Brain pericyte (primary cell): ENCODE measurements at places on chromosomes 1 and 21.

GRCh38 chr1:201648066-201648906 lies 109.4 kb downstream of the NAV1 start:
- DNase-seq: no peak

DNA sequence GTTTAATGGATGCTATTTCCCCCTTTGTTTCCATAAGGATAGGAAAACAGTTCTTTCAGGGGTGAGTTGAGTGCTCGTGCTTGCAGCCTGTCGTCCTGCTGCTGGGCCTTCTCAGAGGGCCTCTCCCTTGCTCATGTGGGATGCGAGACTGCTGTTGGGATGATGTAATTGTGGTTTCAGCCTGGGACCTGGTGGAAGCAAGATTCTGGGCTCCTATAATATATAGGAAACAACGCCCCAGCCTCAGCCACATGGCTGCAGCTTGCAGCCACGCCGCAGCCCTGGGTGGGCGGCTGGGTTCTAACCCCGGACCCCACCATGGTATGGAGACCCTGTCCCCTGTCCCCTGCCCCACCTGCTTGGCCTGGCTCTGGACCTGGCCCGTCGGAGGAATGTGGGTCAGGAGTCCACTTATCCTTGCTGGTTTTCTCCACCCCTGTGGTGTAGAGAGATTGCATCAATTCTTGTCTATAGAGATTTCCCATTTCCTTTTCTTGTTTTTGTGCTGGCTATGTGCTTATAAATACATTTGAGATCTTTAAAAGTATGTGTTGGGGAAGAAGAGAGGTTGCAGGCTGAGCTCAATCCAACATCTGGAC lies 357.8 kb downstream of the SIPA1L2 start:
- DNase-seq: no peak

DNA sequence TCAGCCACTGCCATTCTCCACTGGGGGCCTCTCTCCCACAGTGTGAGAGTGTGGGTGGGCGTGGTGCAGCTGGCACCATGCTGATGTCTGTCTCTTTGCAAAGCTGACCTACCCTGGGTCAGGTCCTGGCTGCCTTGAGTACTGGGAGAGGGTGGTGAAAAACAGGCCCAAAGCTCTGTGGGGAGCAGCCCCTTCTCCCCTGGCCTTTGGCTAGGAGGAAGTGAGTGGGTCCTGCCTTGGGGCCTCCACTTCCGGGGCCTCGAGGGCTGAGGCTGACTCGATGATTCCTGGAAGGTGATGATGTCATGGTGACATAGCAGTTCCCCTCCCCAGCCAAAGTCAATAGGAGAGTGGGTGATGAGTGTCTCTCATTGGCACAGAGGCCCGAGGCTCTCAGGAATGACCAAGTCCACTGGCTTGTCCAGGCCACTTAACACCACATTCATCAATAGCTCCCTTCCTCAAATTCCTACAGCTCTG lies 53.0 kb downstream of the IER5 start:
- DNase-seq: no peak

DNA sequence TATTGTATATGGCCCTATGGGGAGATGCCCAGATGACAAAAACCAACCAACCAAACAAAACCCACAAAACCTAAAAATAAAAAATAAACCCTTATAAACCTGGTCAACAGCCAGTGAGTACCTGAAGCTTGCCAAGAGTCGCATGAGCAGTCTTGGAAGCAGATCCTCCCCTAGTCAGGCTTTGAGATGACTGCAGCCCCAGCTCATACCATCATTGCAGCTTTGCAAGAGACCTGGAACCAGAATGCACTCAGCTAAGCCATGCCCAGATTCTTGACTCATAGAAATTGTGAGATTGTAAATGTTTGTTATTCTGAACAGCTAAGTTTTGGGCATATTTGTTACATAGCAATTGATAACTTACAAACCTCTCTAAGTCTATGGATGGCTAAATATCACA lies 326.8 kb downstream of the HLX start:
- no peak for DNase-seq

DNA sequence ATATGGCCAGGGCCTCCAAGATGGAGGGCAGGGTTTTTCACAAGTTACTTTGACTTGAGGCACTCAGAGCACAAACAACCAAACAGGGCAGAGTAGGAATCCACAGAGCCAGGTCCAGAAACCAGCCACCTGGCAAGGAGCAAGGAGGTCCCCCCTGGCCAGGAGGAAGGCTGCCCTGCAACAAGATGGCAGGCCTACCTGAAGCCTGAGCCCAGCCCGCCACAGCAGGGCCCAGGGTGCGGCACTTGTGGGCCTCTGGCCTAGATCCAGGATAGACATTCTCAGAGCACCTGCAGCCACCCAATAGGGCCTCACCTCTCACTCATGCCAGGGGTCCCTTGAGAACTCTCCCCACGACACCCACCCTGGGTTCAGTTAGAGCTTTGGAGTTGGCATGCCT lies 11.5 kb downstream of the SH3BGRL3 start:
- DNase-seq: no peak

DNA sequence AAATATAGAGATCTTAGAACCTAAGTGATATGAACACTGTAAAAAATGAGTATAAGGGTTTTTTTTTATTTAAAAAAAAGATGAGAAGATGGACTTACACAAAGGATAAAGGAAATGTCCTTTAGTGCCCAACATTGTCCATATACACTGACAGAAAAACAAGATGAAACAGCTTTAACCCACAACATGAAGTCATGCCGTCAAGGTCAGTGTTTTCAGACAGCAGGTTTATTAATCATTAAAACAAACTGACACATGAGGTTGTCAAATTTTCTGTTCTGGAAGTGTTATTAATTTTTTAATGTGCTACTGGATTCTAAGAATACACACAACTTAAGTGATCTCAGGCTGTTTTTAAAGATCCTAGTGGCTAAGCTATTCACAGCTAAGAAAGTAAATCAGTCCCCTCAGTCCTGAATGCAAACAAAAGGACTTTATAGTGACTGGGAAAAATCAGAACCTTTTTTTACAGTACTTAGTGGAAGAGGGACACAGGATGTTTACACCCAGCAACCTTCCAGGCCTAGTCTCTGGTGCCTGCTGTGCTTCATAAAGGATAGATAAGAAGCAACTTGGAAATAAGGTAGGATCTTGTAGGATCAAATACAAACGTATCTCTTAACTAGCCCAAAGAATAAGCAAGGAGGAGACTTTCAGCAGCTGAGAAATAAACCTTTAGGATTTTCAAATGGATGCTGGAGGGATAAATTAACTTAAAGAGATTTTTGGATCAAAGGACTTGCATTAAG lies 21.9 kb upstream of the PKN2 start:
- no peak for DNase-seq

GRCh38 chr1:125118147-125118993 lies 3933.6 kb downstream of the SRGAP2C start:
- no peak for DNase-seq

DNA sequence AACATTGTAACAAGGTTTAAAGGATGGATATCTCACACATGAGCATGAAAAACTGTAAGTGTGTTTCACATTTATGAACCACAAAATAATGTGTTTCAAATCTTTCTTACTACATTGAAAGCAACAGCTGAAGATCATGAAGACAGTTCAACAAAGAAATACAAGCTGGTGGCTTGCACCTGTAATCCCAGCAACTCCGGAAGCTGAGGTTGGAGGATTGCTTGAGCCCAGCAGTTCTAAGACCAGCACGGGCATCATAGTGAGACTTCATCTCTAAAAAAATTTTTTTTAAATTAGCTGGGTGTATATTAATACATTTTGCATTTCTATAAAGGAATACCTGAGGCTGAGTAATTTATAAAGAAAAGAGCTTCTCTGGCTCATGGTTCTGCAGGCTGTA lies 27.1 kb upstream of the C1orf198 start:
- DNase-seq: no peak

- no peak for DNase-seq
Observed at GRCh38 chr1:38071312-38072256, 25.0 kb upstream of the POU3F1 start.

- no peak for DNase-seq
Observed at GRCh38 chr1:100184536-100184935, 6.5 kb upstream of the LRRC39 start.

DNA sequence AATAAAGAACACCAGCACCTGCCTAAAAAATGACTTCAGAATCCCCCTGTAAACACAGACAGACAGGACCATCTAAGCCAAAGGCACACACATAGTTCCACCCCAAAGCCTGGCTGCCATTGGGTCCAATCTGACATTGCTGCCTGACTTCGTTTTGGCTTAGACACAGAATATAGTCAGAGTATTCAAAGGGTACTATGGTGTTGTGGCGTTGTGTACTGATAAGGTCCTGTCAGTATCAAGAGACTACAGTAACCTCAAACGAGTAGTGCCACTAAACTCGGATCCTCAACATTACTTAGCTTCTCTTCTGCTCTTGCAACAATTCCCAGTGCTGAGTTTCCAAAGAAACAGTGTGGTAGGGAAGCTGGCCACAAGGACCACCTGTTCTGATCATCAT lies 169.3 kb upstream of the NR5A2 start:
- no peak for DNase-seq

- no peak for DNase-seq
Observed at GRCh38 chr1:54516249-54516920, 31.6 kb upstream of the ACOT11 start.

DNA sequence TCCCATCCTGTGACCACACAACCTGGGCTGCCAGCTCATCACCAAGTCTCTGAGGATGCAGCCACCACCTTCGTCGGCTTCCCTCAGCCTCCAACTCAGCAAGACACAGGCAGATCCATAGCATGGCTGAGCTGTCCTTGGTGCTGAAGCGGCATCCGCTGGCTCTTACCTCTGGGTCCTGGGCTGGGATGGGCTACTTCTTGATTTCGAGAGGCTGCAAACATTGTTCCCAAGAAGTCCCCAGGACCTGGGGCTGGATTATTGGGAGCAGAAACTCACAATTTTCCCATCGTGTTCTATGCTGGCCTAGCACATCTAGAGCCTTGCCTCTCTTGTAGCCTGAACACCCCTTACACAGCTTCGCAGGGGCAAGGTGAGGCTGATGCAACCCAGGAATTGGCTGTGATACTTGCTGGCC lies 24.9 kb upstream of the C1QA start:
- DNase-seq: peak; percentile 18

DNA sequence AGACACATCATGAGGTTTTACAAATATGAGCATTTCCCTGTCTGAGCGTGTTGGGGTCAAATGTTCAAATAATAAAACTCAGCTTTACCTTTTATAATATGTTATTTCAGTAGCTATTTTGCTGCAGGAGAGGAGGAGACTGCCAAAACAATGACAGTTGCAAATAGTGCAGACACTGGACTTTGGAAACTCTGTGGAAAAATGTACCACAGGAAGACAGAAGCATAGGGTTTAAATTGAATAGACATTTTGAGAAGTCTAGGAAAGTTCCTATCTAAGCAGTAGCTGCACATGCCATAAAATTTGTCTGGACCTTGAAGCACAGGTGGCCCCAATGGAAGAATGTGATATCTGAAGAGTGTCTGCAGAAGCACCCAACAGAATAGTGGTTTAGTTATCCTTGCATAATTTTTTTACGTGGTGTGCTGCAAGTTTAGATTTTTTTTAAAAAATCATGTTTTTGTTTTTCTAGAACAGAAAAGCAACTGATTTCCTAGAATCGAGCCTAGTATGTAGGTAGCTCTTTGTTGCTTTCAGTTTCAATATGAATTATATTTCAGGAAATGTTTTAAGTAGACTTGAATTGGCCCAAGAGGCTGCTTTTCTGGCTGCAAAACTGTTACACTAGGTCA lies 14.0 kb upstream of the GBP5 start:
- DNase-seq: no peak

GRCh38 chr1:212528501-212528900 lies 80.1 kb upstream of the ATF3 start:
- DNase-seq: no peak

GRCh38 chr1:208606959-208607358 lies 362.8 kb upstream of the PLXNA2 start:
- no peak for DNase-seq

- DNase-seq: no peak
Observed at GRCh38 chr1:187433598-187433997, 604.8 kb downstream of the PLA2G4A start.

DNA sequence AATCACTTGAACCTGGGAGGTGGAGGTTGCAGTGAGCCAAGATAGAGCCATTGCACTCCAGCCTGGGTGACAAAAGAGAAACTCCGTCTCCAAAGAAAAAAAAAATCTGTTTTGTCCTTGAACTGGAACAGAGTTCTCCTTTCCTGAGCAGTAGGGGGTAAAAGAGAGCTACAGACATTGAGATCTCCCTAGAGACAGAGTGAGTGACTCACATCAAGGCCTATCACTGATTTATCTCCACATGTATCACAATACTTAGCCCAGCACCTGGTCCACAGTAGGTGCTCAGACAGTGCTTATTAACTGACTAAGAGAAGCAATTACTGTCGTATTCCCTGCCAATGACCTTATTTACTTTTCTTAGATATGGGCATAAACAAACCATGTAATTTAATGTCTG lies 354.1 kb upstream of the C1orf87 start:
- no peak for DNase-seq

DNA sequence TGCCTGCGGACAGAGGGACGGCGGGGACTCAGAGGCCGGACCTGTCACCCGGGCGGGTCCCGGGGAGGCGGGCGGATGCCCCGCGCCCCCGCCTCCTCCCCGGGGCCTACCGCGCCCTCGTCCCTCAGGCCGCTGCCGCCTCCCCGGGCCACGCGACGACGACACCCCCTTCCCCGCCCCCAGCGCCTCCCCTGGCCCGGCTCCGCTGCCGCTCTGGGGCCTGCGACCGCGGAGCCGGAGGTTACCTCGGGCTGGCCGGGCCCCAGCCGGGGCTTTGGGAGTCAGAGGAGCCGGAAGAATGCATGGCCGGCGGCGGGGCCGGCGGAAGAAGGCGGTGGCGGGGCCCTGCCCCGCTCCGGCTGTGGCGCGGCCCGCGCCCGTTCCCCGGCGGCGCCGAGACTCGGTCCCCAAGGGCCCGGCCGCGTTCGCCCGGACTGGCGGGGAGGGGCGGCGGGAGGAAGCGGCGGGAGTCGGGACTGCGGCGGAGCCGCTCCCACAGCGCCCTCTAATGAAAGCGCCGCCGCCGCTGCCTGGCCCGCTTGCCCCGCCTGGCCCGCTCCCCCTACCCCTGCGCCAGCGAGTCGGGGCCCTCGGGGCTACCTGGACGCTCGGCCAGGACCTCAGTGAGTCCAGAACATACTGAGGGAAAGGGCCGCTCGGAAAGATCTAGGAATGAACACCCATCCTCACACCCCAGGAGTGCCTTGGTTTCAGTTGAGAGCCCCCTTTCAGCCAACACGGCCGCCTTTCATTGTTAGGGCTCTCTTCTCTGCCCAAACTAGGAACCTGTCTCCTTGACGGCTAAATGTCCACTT lies at the start of gene LPGAT1:
Gene LPGAT1 (minus strand): TSS at position 436 of the 815 bp plus-strand sequence. CDS start 1,467 bp downstream, outside the sequence.
- peak; percentile 5 for DNase-seq

GRCh38 chr1:246002725-246003441 lies 504.2 kb downstream of the SMYD3 start:
- peak; percentile 53 for DNase-seq

DNA sequence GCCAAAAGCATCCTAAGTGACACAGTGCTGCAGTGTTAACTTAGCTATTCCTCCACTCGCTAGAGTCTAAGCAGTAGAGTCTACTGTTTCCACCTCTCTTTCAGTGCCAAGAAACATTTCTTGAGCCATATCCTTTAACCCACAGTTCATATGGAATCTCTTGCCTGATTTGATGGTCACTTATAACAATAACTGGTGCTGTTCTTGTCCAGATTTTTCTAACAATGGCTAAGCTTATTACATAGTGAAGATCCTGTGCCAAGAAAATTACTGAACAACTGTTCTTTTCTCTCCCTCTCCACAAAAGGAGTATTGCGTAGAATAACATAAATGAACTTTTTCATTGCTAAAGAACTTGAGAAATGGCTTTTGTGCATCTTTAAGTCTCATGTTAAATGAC lies 121.3 kb downstream of the CDC7 start:
- DNase-seq: no peak
